T-helper 17 cell (primary cell): ENCODE measurements at places on chromosomes 7 and 10.

DNA sequence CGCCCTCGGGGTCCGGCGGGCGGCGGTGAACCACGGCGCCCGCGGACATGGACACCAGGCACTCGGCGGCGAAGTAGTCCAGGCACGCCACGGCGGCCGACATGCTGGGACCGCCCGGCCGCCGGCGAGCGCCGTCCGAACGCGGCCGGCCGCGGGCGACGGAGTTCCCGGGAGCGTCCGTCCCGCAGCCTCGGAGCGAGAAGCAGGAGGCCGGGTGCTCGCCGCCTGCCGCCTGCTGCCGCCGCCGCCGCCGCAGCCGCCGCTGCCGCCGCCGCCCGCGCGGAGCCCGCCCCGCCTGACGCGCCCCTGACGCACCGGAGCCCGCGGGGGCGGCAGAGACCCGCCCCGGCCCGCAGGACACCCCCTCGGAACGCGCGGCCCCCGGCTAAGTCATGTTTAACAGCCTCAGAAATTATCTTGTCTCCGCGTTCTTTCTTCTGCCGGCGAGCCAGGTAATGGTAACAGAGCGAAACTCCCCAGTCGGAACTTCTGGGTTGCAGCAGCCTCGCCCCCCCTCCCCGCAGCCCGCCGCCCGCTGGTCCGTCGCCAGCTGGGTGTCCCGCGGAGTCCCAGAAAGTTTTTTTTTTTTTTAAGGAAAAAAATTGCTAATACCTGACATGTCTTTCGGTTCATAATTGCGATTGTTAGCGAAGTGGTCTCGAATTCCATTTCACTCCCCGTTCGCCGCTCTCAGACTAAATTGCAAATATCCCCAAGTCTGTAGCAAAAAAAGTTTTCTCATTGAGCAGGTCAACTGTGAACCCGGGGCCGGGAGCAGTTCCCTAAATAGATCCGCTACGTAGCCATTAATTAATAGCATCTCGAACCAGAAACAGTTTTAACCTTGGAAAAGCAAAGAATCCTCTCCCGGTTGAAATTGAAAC is at the start of gene KLF14:
Gene KLF14, minus strand, starts transcription at position 277 of the 884 bp plus-strand sequence. Its CDS starts 174 bp downstream, at position 103.
- DNase-seq = peak; percentile 23

- no peak for DNase-seq
Observed at GRCh38 chr10:11975795-11976194, 66.8 kb downstream of the UPF2 start.

- no peak for DNase-seq
Observed at GRCh38 chr7:12939694-12940093, 252.3 kb downstream of the ARL4A start.

DNA sequence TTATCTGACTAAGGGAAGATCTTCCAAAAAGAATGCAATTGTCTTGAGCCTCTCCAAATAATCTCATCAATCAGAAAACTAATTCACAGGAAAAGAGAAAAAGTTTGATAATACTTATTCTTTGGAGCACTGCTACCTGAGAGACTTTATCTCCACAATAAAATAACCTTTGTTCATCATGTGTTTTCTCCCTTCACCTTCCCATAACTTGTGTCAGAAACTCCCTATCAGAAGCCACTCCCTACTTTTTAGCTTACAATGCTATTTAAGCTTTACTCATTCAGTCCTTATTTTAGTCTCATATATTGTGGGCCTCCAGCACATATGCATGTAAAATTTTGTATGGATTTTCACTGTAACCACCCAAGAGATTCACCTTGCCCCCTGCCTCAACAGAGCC is 998 bp downstream of the CYP3A43 start:
- no peak for DNase-seq

GRCh38 chr10:119652361-119652730 is 1.2 kb downstream of the BAG3 start:
- DNase-seq = no peak

GRCh38 chr7:2019461-2019710 is 213.4 kb downstream of the MAD1L1 start:
- no peak for DNase-seq

- DNase-seq = no peak
Observed at GRCh38 chr7:17104419-17104818, 194.0 kb upstream of the AHR start.

DNA sequence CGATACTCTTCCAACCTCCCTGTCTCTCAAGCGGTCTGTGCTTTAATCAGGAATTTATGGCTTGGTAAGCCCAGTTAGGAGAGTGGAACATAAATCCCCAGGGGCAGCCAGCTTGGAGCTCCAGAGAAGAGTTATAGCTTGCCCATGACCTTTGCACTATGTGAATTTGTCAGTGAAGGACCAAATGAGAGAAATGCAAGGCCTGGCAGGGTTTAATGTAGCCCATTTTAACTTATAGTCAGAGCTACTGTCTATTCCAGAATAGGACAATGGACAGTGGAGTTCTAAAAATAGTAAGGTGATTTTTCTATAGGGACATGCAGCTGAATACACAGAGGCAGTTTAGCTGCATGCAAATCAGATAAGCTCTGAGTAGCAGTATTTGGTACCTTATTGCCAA is 142.6 kb upstream of the CAV2 start:
- DNase-seq = no peak

- no peak for DNase-seq
Observed at GRCh38 chr7:35533902-35534301, 161.0 kb downstream of the HERPUD2 start.

GRCh38 chr10:51502124-51502523 is 197.3 kb downstream of the CSTF2T start:
- DNase-seq = no peak

DNA sequence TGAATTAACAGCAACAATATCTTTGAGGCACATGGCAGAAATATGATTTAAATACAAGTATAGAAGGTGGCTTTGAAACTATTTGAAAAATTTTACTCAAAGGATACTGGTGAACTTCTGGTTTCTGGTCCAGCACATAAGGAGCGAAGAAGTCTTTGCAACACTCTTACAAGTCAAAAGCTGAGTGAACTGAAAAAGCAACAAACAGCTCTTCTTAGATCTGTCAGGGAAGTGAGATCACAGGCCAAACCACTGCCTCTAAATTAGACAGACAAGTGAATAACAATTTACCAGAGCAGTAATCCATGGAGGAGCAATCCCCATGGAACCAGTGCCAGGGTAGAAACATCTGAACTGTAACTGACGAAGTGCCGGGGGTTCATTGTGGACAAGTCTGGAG is 9.6 kb upstream of the VWC2 start:
- DNase-seq = no peak

- no peak for DNase-seq
Observed at GRCh38 chr10:118668228-118668952, 72.9 kb upstream of the PRLHR start.
